ENCODE measurements at places on chromosomes 1 and 21.

DNA sequence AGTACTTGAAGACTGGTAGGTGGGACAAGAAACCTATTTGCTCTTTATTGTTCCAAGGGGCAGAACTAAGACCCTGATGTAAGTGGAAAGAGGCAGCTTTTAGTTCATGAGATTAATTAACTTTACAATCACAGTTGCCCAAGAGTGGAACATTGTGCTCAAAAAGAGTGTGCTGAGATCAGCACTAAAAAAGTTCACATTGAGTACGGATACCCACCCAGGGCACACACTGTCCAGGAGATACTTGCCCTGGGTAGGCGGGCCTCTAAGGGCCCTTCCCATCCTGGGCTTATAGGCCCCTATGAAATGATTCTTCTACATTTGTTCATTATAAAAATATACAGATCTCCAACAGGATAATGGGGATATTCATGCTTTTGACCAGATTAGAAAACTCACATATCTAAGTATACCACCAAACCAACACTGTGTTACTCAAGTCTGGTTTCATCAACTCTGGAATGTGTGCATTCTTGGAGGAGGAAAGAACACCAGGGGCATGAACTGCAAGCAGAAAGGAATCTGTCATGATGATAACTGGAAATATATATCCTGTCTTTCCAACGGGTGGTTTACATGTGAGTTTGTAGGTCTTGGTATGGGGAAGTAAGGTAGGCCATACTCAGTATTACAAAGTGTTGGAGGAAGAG, 626.2 kb downstream of the SMYD3 start:
- H3K4me1 ChIP-seq: peaks cover 6% of the 10 kb centered on the region
- H3K4me3 ChIP-seq: no peak overlapping the region
- no peaks in the 10 kb centered on the region for H3K27me3 ChIP-seq
- H3K36me3 ChIP-seq: peaks cover 4% of the 10 kb centered on the region

GRCh38 chr1:119737040-119737682, 25.4 kb downstream of the PHGDH start:
- H3K27me3 ChIP-seq: no peaks in the 10 kb centered on the region
- peaks cover 52% of the 10 kb centered on the region for H3K36me3 ChIP-seq

DNA sequence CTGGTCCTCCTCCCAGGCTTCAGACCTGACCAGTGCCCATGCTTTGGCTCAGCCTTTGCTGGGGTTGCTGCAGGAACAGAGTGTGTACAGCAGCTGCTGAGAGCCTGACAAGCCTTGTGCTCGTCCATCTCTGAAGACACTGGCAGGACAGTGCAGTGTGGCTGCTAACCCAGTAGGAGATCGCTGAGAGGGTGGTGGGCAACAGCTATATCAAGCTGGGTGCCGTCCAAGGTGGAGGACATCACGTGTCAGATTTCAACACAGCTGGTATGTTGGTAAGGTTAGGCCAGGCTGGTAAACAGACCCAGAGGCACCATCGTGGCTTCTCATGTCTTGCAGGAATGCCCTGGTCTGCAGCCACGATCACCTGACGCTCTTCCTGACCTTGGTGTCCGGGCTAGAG, 17.9 kb upstream of the SLC25A34 start:
- H3K36me3 ChIP-seq: peaks cover 73% of the 10 kb centered on the region
- DNase-seq: no peak
- H3K4me3 ChIP-seq: no peak overlapping the region
- H3K27ac ChIP-seq: no peak overlapping the region

DNA sequence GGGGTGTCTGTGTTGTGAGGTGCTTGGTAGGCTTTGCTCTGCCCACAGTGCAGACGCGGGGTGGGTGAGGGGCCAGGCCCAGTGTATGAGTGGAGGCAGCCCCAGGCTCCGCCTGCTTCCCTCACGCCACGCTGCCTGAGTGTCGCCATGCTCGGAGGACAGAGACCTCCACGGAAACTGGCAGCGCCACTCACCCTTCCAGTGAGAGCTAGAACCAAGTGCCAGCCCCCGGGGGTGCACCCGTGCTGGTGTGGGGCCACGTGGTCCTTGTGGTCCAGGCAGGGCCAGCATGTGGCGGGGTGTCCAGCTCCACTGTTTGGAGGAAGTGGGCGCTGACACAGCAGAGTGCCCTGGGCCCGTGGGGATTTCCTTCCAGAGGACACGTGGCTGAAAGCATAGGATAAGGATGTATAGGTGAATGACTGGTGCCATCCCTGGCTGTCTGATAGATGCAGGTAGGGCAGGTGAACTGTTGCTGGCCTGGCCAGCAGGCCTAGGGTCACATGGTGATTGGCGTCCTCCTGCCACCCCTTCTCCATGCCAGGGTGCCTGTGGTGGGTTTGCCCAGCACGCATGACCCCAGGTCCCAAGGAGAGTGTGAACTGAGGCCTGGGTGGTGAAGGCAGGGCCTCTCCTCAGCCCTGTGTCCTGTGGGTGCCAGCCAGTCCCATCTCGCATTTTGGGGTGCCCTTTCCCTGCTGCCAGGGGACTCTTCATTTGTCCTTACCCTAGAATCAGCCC, 3.8 kb downstream of the LRRC3 start:
- no peak for DNase-seq
- peaks cover 12% of the 10 kb centered on the region for H3K27me3 ChIP-seq
- peaks cover 9% of the 10 kb centered on the region for H3K4me1 ChIP-seq
- H3K27ac ChIP-seq: no peak overlapping the region
- H3K4me3 ChIP-seq: no peak overlapping the region

DNA sequence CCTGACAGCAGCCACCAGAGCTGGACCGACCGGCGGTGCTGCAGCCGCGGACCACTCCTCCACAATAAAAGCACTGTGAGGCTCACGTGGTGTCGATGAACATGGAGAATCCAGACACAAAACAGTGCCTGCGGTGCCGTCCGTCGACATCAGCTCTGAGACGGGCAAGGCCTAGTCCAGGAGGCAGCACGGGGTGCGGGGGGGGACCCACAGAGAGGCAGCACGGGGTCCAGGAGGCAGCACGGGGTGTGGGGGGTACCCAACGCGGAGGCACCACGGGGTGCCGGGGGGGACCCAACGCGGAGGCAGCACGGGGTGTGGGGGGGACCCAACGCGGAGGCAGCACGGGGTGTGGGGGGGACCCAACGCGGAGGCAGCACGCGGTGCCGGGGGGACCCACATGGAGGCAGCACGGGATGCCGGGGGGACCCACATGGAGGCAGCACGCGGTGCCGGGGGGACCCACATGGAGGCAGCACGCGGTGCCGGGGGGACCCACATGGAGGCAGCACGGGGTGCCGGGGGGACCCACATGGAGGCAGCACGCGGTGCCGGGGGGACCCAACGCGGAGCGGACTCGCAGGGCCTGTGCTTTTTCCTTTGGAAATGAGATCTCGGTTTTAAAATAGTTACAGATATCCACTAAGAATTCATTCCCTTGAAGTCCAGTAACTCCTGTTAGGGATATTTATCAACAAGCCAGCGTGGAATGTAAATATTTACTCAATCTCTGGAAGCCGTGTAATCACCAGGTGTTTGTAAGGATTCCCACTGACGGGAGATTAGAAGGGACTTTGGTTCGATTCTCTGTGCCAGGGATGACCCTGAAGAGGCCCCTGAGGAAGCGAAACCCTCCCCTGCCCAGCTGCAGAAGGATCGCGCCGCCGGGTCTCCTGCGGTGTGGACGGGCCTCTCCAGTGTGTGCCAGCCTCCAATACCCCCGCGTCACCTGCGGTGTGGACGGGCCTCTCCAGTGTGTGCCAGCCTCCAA, 52.1 kb downstream of the COL6A1 start:
- no peak overlapping the region for H3K4me3 ChIP-seq
- H3K36me3 ChIP-seq: no peaks in the 10 kb centered on the region
- peak; percentile 88 for DNase-seq

GRCh38 chr1:90319918-90320317, 325.0 kb downstream of the ZNF326 start:
- no peaks in the 10 kb centered on the region for H3K27me3 ChIP-seq
- no peak overlapping the region for H3K27ac ChIP-seq
- H3K4me3 ChIP-seq: no peak overlapping the region

- no peaks in the 10 kb centered on the region for H3K36me3 ChIP-seq
- H3K27ac ChIP-seq: no peak overlapping the region
- peaks cover 13% of the 10 kb centered on the region for H3K27me3 ChIP-seq
- no peak overlapping the region for H3K4me3 ChIP-seq
These were observed 32.2 kb upstream of the RPTN start for GRCh38 chr1:152191260-152191659.

GRCh38 chr1:162596514-162597170, 35.1 kb downstream of the UAP1 start:
- no peak overlapping the region for H3K4me3 ChIP-seq
- peaks cover 9% of the 10 kb centered on the region for H3K36me3 ChIP-seq
- no peaks in the 10 kb centered on the region for H3K4me1 ChIP-seq
- no peaks in the 10 kb centered on the region for H3K27me3 ChIP-seq
- no peak for DNase-seq

All from mesenchymal stem cell (in vitro differentiated cells and primary cell).